Thyroid gland (tissue), 4 donors: ENCODE measurements at places on chromosomes 7 and 10. TPM values are rescaled to one million over a fixed set of nuclear protein-coding genes. Genes with fewer than 3 reads are reported as not detected.

CRCP gene
- 59.6 TPM for total RNA-seq

UTF1 gene
- not detected for total RNA-seq

LIPJ gene
- total RNA-seq, result 2.3 TPM

GRCh38 chr7:73454424-73454823, 20.8 kb downstream of the FZD9 start:
- H3K27ac ChIP-seq, result no peak overlapping the region
- no peaks in the 10 kb centered on the region for H3K4me1 ChIP-seq
- no peaks in the 10 kb centered on the region for H3K27me3 ChIP-seq

GRCh38 chr7:9028012-9028411, 594.6 kb downstream of the NXPH1 start:
- DNase-seq, result no peak
- H3K4me1 ChIP-seq, result no peaks in the 10 kb centered on the region
- no peak overlapping the region for H3K4me3 ChIP-seq
- no peaks in the 10 kb centered on the region for H3K36me3 ChIP-seq
- H3K27ac ChIP-seq, result no peak overlapping the region

- no peaks in the 10 kb centered on the region for H3K4me1 ChIP-seq
- no peak for DNase-seq
- no peaks in the 10 kb centered on the region for H3K36me3 ChIP-seq
- H3K27ac ChIP-seq, result no peak overlapping the region
- no peak overlapping the region for H3K4me3 ChIP-seq
- H3K27me3 ChIP-seq, result no peaks in the 10 kb centered on the region
Measured at GRCh38 chr10:16835228-16835627, 18.0 kb upstream of the RSU1 start.

DNA sequence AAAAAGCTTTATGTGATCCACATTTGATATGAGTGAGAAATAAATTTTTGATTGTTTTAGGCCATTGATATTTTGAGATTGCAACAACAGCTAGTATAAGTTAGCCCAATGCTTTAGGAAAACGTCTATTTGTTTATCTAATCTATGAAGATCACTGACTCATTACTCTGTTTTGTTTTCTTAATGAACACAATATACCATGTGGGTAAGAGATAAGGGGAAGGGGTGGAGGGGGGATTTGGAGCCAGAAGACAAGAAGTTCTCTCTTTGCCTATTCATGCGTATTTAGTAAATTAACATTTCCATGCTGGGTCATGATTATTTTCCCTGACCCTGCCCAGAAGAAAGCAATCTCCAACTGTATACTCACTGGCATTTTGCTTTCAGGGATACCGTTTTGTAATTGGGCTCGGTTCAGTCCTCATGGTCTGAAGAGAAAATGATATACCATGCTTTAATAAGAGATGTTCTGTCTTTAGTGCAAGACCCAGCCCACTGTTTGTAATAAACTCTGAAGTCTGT, 359.5 kb upstream of the NPSR1 start:
- H3K36me3 ChIP-seq, result no peaks in the 10 kb centered on the region
- DNase-seq, result no peak
- H3K4me3 ChIP-seq, result no peak overlapping the region
- H3K4me1 ChIP-seq, result no peaks in the 10 kb centered on the region
- no peaks in the 10 kb centered on the region for H3K27me3 ChIP-seq
